CD4-positive, alpha-beta T cell treated with Interferon gamma for 1 hour (primary cell): ENCODE measurements at places on chromosomes 6 and 20.
A peak's percentile ranks its signal among the peaks of the same experiment; 100 is the strongest.

DNA sequence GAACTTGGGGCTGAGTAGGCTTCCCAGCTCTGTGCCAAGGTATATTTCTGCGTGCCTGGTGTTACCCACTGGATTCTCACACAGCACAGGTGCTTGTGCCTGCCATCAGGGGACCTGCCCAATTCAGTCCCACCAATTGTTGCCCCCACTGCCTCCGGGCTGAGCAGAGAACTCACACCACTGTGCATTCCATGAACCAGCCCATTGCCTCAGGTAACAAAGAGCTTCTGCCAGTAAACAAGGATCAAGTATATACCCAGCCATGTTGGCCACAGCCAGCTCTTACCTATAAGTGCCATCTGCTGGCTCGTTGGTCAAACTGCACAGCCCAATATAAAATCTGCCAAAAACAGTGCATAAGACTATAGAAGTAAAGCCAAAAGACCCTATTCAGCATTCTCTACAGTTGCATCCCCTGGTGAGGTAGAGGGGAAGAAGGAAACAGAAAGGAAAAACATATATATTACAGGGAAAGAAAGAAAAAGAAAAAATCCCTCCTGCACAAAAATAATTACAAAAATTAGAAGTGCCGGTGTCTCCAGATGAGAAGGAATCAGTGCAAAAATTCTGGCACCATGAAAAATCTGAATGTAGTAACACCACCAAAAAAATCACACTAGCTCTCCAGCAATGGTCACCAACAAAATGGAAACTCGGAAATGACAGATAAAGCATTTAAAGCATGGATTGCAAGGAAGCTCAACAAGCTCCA, 241.4 kb downstream of the IBTK start:
- DNase-seq: peak; percentile 0

GRCh38 chr6:44681761-44682160, 294.3 kb downstream of the CDC5L start:
- no peak for DNase-seq

DNA sequence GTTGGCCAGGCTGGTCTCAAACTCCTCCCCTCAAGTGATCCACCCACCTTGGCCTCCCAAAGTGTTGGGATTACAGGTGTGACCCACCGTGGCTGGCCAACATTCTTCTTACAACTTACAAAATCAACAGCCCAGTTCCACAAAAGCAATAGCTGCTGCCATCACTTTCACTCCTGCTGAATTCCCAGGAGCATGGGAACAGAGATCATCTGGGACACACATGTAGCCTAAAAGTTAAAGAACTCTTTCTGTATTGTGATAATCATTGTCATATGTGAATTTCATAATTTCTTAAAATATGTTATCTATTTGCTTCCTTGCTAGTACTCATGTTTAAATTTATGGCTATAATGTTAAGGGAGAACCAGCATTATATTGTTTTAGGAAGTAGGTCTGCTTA, 51.7 kb downstream of the NCOA6 start:
- DNase-seq: no peak

DNA sequence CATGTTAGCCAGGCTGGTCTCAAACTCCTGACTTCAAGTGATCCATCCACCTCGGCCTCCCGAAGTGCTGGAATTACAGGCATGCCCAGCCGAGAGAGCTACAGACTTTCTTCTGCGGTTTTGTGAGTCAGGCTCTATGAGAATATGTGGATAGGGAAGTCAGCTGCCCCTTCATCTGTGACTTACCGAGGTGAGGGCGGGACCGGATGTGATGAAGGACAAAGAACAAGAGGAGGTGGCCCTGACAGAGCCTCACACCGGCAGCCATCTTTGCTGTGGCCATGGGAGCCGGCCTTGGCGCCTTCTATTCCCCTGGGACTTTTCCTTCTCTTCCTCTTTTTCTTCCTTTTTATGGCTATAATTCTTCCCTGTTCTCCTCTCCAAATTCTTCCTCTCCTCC, 67.0 kb downstream of the IYD start:
- no peak for DNase-seq

GRCh38 chr6:151822252-151823111, 15.0 kb downstream of the ESR1 start:
- DNase-seq: no peak

GRCh38 chr6:111601886-111602285, 3.8 kb downstream of the TRAF3IP2 start:
- DNase-seq: no peak

DNA sequence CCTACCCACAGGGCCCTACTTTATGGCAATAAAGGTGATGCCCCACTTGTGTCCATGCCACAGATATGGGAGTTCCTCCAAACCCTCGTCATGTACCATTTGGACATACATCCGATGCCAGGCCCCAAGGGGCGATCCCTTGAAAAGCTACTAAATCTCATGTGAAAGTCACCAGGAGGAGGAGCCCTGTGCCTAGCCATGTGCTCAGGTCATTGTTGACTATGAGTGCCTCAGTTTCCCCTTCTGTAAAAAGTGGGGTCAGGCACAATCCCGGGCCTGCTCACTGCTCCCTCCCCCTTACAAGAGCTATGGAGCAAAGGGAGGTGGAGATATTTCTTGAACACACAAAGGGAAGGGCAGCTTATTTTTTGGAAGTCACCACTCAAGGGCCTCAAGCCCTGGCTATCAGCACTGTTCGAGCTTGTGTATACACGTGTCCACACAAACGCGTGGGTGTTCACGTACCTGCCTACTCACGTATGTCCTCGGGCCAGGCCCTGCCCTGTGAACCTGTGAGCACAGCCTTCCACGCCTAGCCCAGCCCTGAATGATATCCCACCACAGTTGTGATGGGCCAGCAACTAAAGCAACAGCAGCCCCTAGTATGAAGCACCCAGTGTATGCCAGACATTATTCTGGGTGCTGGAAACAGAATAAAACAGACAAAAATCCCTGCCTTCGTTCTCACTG, 1.9 kb downstream of the ACTL10 start:
- no peak for DNase-seq

DNA sequence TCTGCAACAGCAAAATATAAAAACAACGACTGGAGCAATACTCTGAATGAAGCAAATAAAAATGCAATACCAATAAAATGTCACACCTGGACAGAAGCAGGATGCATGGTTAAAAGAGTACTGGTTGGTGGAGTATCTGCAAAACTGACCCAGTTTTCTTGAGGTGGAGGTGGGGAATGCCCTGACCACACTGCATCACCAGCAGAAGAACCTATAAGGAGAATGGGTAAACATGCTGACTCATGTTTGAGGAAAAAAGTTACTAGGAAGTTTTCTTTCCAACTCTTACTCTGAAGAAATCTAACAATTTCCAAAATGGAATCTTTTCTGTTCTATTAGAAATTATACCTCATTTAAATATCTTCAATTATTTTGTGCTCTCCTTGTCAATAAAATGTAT, 43.6 kb downstream of the REPS1 start:
- peak; percentile 3 for DNase-seq

- no peak for DNase-seq
These were observed 311.9 kb upstream of the EPHA7 start for GRCh38 chr6:93731306-93731705.

DNA sequence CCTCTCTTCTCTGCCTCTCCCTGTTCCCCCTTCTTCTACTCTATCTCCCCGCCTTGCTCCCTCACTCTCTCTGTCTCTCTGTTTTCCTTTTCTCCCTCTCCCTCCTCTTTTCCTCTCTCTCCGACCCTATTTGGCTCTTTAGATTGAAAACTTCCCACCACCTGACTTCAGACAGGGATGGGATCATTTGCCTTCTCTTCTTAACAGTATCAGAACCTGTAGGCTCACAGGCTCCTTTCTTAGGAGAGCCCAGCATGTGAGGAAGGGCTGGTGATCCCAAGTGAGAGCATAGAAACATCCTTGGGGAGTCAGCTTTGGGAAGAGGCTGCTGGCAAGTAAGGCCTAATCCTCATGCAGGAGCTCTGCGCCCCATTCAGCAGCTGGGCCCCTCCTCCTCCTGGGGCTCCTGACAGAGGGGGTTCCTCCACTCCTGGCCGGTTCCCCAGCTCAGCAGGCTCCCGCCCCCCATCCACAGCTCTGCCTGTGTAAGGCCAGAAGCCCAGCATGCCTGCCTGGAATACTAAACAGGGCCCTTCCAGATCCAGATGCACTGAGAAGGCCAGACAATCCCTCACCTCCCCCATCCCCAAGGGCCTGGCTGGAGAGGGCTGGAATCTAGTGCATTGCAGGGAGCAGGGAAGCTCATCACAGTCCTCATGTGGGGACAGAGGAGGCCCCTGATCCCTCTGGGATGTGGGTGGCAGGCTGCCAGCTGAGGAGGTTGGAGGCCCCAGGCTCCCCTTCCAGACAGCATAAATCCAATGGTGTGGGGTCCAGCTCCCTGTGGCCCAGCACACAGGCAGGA, 93.4 kb downstream of the PTPRT start:
- DNase-seq: no peak

GRCh38 chr6:52301326-52301725, 16.8 kb upstream of the MCM3 start:
- DNase-seq: no peak

- DNase-seq: no peak
These were observed 29.8 kb downstream of the APCDD1L start for GRCh38 chr20:58485393-58485792.

- DNase-seq: no peak
These were observed 148.5 kb downstream of the LY86 start for GRCh38 chr6:6736791-6737654.

DNA sequence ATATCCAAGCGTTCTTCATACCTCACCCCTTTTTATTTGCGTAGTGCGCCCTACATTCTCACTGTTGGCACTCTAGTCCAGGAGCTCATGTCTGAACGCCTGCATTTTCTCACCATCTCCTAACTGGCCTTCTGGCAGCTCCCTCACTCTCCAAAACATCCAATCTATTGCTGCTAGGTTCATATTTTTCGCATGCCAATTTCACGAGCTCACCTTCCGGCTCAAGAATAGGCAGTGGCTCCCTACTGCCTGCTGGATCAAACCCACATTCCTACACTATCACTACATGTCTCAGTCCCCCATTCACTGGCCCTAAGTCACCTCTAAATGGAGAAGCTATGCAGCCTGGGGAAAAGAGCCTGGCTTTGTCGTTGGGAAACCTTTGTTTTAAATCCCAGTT, 115.0 kb downstream of the IPCEF1 start:
- DNase-seq: no peak

DNA sequence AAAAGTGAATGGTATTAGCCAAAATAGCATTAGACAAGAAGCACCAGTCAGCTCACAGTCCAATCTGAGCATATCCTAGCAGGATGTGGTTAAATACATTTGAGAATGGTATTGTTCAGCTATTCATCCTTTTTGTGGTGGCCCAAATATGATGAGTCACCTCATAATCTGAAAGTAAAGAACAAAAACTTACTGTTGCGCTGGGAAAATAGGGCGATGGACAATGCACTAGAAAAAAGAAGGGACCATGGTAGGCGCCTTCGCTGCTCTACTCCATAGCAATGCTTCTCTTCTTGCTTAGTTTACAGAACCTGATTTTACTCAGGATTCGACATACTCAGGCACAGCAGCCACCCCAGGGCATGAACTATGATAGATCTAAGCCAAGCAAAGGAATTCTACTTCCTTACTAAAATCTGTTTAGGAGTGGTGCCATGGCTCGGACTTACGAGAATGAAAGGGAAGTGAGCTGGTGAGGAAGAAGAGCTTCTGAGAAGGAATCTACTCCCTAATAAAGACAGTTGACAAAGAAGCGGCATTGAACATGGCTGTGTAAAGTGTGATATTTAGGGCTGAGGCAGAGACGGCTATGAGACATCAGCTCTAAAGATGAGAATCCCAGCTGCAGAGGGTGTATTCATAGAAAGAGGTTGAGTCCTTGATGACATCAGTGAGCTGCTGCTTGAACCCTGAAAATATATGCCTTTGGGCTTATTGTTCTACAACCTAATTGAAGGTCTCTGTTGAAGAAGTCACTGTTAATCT, 16.6 kb upstream of the FBXO9 start:
- DNase-seq: no peak

DNA sequence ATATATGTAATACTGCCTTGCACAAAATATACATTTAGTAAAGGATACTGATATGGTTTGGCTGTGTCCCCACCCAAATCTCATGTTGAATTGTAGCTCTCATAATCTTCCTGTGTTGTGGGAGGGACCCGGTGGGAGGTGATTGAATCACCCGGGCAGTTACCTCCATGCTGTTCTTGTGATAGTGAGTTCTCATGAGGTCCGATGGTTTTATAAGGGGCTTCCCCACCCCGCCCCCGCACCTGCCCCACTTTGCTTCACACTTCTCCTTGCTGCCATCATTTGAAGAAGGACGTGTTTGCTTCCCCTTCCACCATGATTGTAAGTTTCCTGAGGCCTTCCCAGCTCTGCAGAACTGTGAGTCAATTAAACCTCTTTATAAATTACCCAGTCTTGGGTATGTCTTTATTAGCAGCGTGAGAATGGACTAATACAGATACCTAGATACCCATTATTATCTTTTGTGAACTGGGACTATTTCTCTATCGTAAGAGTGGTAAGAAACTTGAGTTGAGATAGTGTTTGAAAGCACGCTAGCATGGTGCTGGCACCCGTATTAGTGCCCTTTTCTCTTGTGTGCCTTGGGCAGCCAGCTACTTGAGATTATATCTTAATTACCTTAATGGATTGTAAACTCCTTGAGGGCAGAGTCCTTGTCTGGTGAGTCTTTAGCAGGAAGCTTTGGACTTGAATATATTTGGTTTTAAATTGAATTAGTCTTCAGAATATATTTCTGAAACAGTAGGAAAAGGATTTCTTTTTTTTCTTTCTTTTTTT, 25.6 kb downstream of the TOP1 start:
- no peak for DNase-seq
